ENCODE measurements at places on chromosomes 1 and 21. TPM values are rescaled to one million over a fixed set of nuclear protein-coding genes. Genes with fewer than 3 reads are reported as not detected.

GNPAT gene
- 35.4 TPM for total RNA-seq

GRCh38 chr1:63861052-63861691 lies 87.4 kb downstream of the ROR1 start:
- DNase-seq = peak; percentile 70

ZYG11A gene
- total RNA-seq = 0.30 TPM

DNA sequence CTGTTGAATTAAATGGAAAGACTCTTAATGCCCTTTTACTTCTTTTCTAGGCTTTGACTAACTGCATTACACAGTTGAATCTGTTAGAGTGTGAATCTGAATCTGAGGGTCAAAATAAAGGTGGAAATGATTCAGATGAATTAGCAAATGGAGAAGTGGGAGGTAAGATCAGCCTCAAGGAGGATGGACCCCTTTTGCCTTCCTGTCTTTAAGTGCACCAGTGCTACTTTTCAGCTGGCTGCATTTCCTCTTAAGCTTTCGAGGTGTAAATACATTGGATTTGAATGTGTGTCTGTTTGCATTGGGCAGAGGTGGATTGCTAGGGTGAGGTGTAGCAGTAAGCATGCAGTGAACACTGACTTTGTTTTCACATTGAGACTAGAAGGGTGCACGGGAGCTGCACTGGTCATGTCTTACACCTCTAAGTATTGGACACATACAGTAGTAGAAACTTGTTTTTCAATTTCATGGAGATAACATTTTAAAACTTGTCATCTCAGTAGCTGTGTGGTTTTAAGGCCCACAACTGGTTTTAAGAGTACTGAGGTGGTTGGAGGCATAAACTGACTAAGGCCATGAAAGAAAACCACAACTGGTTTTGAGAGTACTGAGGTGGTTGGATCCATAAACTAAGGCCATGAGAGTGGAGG lies 35.4 kb downstream of the MIA3 start:
- DNase-seq = no peak

- no peak for DNase-seq
Measured at GRCh38 chr1:27868932-27869718, 3.2 kb upstream of the THEMIS2 start.

DNA sequence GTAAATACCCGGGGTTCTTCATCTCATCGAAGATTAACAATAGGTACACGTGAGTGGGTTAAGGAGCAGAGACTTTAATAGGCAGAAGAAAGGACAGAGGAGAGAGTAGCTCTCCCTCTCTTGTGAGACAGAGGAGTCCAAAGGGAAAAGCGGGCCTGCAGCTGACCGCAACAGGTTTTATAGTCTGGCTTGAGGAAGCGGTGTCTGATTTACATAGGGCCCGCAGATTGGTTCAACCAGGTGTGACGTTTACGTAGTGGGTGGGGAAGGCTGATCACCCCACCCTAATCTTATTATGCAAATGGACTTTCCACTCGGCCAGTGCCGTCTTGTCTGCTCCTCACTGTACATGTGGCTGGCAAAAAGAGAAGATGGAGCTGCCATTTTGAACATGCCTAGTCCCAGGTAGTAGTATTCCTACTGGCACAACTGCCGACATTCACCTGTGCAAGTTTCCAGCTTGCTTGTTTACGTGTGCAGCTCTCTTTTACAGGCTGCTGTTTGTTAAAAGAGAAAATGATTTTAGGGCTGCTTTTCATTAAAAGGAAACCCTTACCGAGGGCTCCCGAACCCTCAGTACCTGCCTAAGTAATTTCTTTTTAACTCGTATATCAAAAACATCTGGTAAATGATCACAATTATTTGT lies 10.6 kb downstream of the CDC14A start:
- no peak for DNase-seq

DYNLT5 gene
- total RNA-seq = 4.5 TPM

- DNase-seq = no peak
Measured at GRCh38 chr21:28644762-28645161, 347.9 kb downstream of the LTN1 start.

KIF21B gene
- 1.6 TPM for total RNA-seq

DNA sequence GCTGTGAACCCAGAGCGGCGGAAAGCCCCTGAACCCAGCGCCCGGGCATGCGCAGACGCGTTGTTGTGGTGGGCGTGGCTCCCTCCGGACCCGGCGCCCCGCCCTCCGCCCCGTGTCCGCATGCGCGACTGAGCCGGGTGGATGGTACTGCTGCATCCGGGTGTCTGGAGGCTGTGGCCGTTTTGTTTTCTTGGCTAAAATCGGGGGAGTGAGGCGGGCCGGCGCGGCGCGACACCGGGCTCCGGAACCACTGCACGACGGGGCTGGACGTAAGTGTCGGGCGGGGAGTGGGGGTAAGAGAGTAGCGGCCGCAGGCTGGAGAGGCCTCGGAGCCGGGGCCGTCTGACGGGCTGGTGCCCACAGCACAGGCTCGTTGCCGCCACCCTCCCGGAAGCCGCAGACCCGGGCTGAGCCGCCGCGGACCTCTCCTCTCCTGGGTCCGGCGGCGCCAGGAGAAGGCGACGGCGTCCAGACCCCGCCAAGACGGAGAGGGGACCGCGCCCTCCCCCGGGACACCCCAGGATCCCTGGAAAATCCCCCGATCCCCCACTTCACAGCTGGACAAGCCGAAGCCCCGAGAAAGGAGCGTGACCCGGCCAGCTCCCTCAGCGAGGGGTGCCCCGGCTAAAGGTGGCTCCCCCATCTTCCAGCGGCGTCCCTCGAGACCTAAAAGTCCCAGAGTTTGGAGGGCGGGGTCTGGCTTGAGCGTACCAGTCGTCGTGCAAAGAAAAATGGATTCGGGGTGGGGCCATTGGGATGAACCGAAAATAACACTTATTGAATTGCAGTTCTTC lies at the start of gene TMEM50A:
Gene TMEM50A (plus strand): TSS at position 147 of the 794 bp plus-strand sequence. CDS start 2,153 bp downstream, outside the sequence.
- DNase-seq = peak; percentile 72

DNA sequence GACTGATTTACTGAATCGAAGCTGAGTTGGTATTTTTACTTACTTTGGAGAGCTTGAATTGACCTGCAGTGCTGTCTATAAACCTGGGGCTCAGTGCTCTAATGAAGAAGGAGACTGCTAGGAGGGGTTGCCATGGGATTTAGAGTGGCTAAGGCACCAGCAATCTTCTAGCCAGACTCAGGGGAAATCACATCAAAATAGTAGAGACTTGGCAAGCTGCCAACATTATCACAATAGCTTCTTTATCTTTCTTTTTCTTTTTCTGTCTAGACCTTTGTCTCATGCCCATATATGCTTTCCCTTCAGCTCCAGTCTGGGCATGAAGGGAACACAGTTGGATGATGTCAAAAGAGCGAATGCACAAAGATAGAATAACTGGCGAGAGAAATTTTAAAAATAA lies 301.1 kb upstream of the DPYD start:
- DNase-seq = no peak

SYT2 gene
- total RNA-seq = 0.10 TPM

- DNase-seq = no peak
Measured at GRCh38 chr1:24293392-24294227, 25.5 kb upstream of the GRHL3 start.

DNA sequence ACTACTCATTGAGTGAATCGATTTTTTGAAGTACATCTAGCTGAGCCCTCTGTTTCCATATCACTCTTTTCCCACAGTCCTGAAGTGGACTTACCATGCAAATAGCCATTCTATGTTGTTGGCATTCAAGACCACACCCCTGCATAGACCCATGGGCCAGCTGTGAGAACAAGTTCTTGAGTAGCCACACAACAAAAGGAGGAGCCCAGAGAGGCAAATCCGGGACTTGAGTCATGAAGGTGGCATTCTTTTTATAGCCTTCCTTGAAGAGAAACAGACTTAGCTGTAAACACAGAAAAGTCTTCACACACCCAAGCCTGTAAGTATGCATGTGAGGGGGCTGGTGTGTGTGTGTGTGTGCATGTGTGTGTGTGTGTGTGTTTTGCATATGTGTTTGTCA lies 13.8 kb upstream of the SPRR5 start:
- no peak for DNase-seq

SPRR2G gene
- total RNA-seq = 13.6 TPM

ENAH gene
- total RNA-seq = 51.3 TPM

DNA sequence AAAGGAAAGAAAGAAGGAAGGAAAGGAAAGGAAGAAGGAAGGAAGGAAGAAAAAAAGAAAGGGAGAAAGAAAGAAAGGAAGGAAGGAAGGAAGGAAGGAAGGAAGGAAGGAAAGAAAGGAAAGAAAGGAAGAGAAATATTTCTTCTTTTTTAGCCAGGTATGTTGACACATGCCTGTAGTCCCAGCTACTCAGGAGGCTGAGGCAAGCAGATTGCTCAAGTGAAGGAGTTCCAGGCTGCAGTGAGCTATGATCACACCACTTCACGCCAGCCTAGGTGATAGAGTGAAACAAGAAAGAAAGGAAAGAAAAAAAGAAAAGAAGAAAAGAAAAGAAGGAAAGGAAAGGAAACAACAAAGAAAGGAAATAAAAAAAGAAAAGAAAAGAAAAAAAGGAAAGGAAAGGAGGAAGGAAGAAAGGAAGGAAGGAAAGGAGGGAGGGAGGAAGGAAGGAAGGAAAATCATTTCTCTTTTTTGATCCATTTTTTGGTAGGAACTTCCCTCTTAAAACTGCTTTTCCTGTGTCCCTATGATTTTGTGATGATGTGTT lies 5.8 kb upstream of the ZMYM1 start:
- no peak for DNase-seq

TEX38 gene
- not detected for total RNA-seq

DNA sequence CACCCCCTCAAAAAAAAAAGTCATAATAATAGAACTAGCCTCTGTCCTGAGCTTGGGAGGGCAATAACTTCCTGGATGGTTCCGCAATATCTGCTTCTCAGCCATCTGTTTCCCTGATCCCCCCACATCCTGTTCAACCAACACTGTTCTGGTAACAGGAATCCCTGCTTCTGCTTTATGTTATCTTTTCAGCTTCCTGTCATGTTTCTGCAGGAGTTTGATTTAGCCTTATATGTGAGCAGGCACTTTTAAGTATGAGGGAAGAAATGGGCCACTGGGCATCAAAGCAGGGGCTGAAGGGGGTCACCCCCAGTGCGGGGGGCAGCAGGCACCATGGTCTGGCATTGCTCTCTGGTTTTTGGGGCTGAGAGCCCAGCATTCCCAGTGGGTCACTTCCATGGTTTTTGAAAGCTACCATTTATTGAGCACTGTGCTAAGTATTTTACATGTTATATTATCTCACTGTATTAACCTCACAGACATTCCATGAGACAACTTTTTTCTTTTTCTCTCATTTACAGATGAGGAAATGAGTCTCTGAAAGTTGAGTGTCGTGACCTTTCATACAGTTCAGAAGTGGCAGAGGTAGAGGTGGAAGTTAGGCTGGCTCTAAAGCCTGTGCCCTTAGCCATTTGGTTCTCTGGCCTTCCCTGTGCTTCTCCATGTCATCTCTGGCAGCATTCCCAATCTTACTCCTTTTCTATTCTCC lies 61.9 kb downstream of the DNTTIP2 start:
- DNase-seq = peak; percentile 57

- no peak for DNase-seq
Measured at GRCh38 chr1:207001492-207002245, 30.9 kb downstream of the C1orf116 start.

DNA sequence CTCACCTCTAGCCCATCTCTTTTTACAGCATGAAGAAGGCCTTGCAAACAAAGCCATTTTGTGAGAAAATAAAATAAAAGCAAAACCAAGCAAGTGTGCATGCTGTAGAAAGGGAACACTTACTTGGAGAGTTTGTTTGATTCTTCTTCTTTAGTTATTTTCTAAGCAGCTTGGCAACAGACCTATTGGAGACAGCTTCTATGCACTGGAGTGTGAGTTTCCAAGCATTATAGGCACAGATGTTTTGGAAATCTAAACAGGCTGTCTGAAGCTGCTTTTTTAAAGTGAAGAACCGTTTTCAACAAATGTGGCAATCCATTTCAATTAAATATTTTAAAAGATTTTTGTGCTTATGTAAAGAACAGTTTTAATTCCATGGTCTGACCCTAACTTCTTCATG lies 76.6 kb downstream of the NGF start:
- peak; percentile 89 for DNase-seq

DNA sequence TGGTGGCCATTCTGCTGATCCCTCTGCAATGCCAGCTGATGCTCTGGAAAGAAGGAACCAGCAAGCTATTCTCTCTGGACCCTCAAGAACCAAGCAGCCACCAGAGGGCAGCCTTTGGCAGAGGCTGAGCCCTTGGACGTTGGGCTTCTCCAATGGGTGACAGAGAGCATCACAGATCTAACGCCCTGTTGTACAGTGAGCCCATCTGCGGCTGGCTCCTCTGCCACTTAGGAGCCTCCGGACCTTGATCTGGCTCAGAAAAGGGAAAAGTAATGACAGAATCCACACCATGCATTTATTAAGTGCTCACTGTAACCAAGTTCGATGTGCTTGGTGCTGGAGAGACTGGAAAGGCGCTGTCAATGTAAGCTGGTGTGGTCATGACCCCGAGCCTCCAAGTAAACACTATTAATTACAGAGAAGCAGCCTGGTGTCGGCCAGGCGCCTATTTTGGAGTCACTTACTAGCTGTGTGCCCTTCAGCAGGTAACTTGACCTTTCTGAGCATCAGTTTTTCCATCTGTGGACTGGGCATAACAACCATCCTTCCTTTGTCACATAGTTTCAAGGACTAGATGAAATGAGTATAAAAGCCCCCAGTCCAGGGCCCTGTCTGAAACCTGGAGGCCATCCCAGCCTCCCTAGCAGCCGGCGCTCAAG lies 34.9 kb downstream of the ECE1 start:
- DNase-seq = peak; percentile 75

DNA sequence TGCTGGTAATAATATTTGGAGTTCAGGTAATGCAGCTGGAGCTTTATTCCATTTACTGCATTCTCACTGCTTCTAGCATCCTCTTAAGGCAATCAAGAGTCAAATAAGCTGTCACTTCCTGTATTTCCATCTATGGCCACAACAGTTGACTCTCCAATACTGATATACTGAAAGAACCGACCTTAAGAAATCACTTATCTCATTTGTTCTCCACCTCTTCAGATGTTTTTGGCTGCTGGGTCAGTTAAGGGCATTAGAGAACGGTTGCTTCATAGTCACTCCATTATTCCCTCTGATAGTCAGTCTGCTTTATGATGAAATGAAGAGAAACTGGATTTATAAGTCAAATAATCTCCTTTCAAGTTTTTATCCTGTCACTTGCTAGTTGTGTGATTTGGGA lies 14.2 kb upstream of the RGS4 start:
- no peak for DNase-seq

- DNase-seq = no peak
Measured at GRCh38 chr1:45971922-45972531, 160.4 kb downstream of the PIK3R3 start.

DNA sequence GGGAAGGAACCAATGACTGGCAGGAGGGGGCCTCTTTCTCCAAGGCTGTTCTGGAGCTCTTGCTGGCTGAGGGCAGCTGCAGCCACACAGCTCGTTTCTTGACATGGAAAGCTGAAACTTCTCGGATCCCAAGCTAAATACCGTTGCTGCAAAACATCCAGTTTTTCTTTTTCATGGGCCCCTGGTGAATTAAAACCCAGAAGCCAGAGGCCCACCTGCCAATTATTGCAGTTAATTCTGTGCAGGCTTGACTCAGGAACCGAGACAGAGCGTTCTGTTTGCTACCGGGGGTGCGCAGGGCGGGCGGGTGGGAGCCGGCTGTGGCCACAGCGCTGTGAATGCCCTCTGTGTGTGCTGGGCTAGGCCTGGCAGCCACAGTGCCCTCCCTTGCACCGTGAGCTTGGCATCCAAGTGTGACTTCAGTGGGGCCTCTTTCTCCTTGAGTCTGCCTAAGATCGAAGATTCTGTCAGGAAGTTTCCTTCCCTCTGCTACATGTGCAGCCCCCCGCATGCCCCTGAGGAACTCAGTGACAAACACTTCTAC lies 19.9 kb upstream of the KCNE2 start:
- no peak for DNase-seq
